Aorta (tissue), 5 donors: ENCODE measurements at places on chromosomes 12 and 14. TPM values are rescaled to one million over a fixed set of nuclear protein-coding genes. Genes with fewer than 3 reads are reported as not detected.

ENO2 gene
- total RNA-seq, result 79.5 TPM

LRRC10 gene
- not detected for total RNA-seq

STXBP6 gene
- total RNA-seq, result 1.8 TPM

CRIP2 gene
- 352 TPM for total RNA-seq

TMEM260 gene
- total RNA-seq, result 17.7 TPM

TAS2R46 gene
- total RNA-seq, result 3.9 TPM

NRL gene
- 1.1 TPM for total RNA-seq

GZMH gene
- 1.9 TPM for total RNA-seq

SCFD1 gene
- 97.3 TPM for total RNA-seq

CD163L1 gene
- 10.2 TPM for total RNA-seq

KCNJ8 gene
- total RNA-seq, result 27.2 TPM

CCDC60 gene
- total RNA-seq, result not detected

SERPINA3 gene
- total RNA-seq, result 220 TPM

SERPINA5 gene
- total RNA-seq, result 9.0 TPM

TCL1B gene
- total RNA-seq, result not detected

MAX gene
- total RNA-seq, result 65.6 TPM

AICDA gene
- not detected for total RNA-seq

HOXC4 gene
- total RNA-seq, result 10.1 TPM

NRIP2 gene
- total RNA-seq, result 7.8 TPM

ADIPOR2 gene
- total RNA-seq, result 47.6 TPM

BATF gene
- 3.2 TPM for total RNA-seq

ALG10B gene
- total RNA-seq, result 5.3 TPM

MYBPC1 gene
- not detected for total RNA-seq

TM7SF3 gene
- 56.1 TPM for total RNA-seq

NKX2-1 gene
- not detected for total RNA-seq

DIO2 gene
- total RNA-seq, result 14.4 TPM

OAS2 gene
- 12.6 TPM for total RNA-seq

MFAP5 gene
- total RNA-seq, result 59.7 TPM

DRAM1 gene
- 37.4 TPM for total RNA-seq

CSRNP2 gene
- total RNA-seq, result 32.3 TPM

TRPV4 gene
- total RNA-seq, result 2.5 TPM

WDR89 gene
- 7.9 TPM for total RNA-seq

SNX6 gene
- total RNA-seq, result 102 TPM

B4GALNT3 gene
- total RNA-seq, result 29.9 TPM

FGF23 gene
- not detected for total RNA-seq

AKAP6 gene
- 211 TPM for total RNA-seq

ADAMTS20 gene
- not detected for total RNA-seq

RNASE7 gene
- total RNA-seq, result not detected

CCDC197 gene
- not detected for total RNA-seq

OR4K5 gene
- not detected for total RNA-seq

TTC6 gene
- not detected for total RNA-seq

B4GALNT1 gene
- total RNA-seq, result 6.5 TPM

REM2 gene
- 0.36 TPM for total RNA-seq
